ENCODE measurements at places on chromosomes 2 and 18.
A peak's percentile ranks its signal among the peaks of the same experiment; 100 is the strongest.

GRCh38 chr2:189048189-189048588 lies 74.0 kb downstream of the COL3A1 start:
- no peak for DNase-seq

DNA sequence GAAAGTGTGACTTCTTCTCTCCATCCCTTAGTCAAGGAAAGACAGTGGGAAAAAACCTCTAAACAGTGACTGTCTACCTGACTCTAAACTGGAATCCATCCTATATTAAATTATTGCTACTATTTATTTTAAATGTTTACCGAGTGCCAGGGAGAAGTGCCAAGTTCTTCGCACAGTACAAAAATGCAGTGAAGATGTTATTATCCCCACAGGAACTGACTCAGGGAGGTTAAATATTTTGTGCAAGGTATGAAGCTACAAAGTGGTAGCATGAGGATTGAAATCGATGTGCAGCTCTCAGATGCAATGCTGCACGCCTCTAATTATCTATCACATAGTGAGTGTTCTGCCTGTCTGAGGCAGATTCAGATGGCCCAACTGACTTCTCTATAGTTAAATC lies 91.1 kb downstream of the MEP1B start:
- no peak for DNase-seq

DNA sequence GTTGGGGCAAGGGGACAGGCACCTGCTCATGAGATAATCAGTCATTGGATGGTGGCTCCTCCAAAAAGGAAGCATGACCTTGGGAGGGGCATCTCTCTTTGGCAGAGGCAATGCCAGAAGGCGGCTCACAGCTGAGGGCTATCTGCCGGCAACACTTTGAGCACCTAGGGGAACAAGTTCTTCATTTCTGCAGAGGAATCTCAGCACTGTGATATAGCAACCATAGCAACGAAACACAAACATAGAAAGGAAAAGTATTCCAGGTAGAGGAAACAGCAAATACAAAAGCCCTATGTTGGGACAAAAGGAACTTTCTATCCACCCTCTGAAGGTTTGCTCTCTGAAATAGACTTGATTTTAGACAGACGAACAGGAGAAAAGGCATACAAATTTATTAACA lies 89.1 kb upstream of the NEDD4L start:
- DNase-seq: no peak

GRCh38 chr18:8455661-8456614 lies 153.3 kb upstream of the RAB12 start:
- no peak for DNase-seq

DNA sequence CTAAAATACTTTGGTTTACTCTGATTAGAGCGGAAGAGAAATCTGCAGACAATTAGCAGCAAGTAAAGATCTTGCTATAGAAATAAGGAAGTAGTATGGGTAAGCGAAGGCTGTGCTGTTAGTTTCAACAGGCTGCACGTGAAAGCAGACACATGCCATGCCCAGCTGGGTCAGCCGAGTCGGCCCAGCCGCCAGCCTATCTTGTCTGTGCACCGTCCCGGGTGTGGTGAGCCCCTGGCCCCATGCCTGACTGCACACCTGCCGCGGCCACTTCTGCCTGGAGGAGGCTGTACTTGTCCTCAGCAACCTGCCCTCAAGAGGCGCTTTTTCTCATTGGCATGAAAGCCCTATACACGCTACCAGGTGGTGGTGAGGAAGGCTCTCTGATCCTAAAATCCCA lies 185.5 kb downstream of the SEPTIN10 start:
- DNase-seq: no peak

DNA sequence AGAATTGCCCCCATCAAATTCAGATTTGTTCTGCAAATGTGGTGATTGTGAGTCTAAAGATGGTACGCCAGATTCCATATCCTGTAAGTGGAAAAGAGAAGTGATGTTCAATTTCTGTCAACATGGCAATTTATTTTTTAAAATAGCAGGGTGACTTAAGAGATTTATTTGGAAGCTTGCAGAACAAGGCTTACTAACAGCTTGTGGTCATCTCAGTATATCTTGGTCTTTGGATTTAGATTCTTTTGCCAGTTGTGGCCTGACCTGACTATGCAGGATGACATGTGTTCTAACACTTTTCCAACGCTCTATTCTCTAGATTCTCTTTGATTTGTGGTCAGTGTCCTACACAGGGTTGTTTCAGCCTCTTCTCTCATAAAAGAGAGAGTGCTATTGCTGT lies 74.4 kb downstream of the MAP3K20 start:
- no peak for DNase-seq

GRCh38 chr18:12769644-12770440 lies 67.0 kb downstream of the PSMG2 start:
- DNase-seq: no peak

- DNase-seq: no peak
Measured at GRCh38 chr18:76389716-76390115, 105.3 kb downstream of the ZNF516 start.

DNA sequence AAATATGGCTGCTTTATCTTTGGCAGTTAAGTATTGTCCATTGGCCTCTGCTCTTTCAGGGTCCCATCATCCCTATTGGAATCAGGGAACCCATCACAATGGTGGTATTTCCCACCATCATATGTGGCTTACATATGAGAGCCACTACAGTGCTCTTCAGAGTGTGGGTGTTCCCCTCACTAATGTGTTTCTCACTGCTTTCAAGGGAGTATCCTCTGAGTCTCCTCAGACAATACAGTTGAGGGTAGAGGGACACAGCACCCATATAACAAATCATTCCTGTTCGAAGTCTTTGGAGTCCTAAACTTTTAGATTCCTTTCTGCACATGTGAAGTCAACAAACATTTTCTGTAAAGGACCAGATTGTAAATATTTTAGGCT lies 48.8 kb upstream of the DNAJC10 start:
- no peak for DNase-seq

- DNase-seq: no peak
Measured at GRCh38 chr2:96831679-96832078, 12.1 kb downstream of the ANKRD23 start.

DNA sequence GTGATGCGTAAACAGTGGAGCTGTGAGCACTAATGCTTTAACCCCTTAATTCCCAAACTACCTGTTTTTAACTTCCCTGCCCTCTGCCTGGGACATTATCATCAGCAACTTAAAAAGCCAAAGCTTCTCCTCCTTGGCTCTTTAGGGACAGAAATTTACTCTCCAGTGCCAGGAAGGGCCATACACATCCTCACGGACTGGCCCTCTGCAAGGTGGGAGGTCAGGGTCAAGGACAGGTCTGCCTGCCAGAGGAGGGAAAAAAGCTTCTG lies 21.5 kb downstream of the KCTD1 start:
- no peak for DNase-seq

DNA sequence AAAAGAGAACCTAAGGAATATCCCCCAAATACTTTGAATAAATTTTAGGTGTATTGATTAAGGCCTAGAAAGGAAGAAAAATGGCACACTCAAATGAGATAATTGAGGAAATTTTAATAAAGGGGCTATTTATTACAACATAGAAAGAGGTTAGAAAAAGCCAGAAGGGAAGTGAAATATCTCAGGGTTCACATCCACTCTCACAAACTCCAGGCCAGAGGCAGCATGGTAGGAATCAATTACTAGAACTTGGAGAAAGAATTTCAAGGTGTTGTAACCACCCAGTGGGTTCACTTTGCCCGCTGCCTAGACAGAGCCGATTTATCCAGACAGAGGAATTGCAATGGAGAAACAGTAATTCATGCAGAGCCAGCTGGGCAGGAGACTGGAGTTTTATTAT lies 617.5 kb upstream of the ACVR2A start:
- DNase-seq: no peak

GRCh38 chr2:85697096-85697495 lies 2.9 kb downstream of the GNLY start:
- DNase-seq: no peak

GRCh38 chr18:50190236-50190635 lies 4.7 kb downstream of the MYO5B start:
- peak; percentile 8 for DNase-seq

- DNase-seq: no peak
Measured at GRCh38 chr18:46497129-46497528, 159.9 kb downstream of the LOXHD1 start.

- DNase-seq: peak; percentile 14
Measured at GRCh38 chr2:186590759-186591505, 1.1 kb downstream of the ITGAV start.

DNA sequence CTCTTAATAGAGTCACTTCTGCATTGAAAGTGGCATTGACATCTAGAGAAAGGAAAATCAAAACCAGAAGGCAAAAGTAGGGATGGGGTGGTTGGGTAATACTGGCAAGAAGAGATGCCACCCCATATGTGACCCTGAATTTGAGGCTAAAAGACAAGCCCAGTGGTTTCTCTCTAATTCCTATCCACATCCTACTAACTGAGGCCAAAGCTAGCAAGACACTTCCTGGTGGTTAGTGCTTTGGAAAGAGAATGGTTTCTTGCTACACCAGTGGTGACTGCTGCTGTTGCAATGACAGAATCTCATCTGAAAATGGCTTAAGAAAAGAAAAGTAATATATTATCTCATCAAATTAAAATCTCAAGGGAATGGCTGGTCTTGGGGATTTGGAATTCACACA lies 640.6 kb downstream of the EPHA4 start:
- DNase-seq: no peak

DNA sequence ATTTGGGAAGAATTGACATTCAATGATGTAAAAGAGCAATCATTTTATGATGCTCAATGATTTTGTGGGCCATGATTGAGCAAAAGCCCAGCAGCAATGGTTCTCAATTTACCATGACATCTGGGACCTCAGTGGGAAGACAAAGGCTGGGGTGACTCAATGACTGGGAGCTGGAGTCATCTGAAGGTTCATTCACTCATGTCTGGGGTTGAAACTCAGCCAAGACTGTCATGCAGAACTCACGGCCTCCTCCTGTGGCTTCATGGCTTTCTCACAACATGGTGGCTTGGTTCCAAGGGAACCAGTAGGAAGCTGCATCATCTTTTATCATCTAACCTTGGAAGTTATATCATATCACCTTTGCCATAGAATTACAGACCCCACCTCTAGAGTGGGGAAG lies 45.1 kb upstream of the CD226 start:
- no peak for DNase-seq

GRCh38 chr2:30368258-30368657 lies 78.8 kb upstream of the LCLAT1 start:
- DNase-seq: no peak

DNA sequence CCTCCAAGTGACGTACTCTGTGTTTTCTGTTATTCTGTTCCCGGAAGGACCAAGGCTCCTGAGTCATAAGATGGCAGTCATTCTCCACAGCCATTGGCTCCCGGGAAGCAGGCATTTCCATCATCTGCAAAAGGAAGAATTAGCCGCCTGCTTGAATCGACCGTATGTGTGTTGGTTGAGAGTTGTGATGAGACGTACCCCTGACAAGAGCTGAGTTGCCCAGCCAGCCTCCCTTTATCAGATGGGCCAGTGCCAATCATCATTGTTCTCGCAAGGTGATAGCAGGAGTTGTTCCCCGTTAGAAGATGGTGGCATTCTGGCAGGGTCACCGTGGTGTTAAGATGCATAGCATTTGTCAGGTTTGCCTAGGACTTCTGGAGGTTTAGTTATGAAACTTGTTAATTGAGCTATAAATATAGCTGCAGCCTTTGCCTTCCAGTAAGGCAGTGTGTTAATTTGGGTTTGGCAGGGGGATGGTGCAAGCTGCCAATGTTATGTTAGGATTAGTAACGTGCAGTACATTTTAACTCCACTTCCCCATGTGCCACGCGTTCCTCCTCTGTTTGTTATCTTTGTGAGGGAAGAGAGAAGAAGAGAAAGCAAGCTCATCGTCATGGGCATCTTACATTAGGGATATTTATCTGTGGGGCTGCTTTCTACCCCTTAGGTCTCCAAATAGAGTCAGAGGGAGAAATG lies 652.7 kb upstream of the FANCL start:
- no peak for DNase-seq

- no peak for DNase-seq
Measured at GRCh38 chr2:30798536-30798991, 8.7 kb downstream of the CAPN13 start.

DNA sequence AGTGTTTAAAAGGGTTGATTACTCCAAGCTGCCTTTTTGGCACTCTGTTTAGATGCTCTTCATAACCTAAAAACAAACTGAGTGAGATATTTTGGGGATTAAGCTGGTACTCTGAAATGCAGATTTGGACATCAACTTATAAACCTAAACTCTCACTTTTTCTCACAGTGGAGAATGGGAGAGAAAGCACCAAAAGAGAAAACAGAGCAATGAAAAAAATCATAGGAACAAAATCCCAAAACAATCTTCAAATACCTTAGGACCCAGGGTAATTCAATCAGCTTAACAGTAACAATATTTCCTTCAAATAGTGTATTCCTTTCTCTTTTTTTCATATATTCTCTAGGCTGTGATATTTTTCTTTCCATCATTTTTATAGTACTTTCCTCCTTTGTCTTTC lies 11.5 kb downstream of the LRP1B start:
- no peak for DNase-seq

- no peak for DNase-seq
Measured at GRCh38 chr2:29509397-29509796, 394.2 kb downstream of the CLIP4 start.

DNA sequence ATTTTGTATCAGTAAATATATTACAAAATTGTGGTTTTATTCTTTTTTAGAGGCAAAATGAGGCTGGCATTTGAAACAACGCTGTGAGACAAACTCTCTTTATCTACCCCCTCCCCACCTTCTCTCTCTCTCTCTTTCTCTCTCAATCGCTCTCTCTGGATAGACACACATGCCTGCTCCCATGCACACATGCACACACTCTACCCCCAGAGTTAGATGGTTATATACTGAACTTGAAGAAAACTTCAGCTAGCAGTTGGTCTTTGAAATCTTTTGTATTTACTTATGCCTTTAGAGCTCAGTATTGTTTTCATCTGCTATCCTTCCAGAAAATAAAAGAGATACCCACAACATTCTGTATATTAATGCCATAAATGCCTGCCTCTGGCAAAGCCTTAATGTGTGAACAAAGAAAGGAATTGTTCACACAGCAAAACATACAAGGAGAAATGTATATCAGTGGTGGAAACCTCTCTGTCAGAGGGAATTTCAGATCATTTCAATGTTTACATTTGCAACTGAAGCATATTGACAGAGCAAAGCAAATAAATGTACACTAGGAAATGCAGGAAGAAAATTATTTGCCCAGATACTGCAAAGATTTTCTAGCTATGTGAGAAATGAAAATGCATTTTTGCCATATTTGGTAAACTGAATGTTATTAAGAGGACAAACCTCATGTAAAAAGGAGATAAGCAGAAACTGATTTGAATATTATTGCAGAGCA lies 217.0 kb upstream of the UBE2E3 start:
- no peak for DNase-seq

Measured in stimulated activated CD4-positive, alpha-beta T cell treated with anti-CD3 and anti-CD28 coated beads, Interleukin-4, amount 100 ng/mL, for 24 hours (primary cell).